Head of caudate nucleus (tissue), 42 donors: ENCODE measurements at places on chromosomes 3 and 15.

GRCh38 chr3:10361375-10361774 is 40.5 kb upstream of the SEC13 start:
- DNase-seq, result no peak

DNA sequence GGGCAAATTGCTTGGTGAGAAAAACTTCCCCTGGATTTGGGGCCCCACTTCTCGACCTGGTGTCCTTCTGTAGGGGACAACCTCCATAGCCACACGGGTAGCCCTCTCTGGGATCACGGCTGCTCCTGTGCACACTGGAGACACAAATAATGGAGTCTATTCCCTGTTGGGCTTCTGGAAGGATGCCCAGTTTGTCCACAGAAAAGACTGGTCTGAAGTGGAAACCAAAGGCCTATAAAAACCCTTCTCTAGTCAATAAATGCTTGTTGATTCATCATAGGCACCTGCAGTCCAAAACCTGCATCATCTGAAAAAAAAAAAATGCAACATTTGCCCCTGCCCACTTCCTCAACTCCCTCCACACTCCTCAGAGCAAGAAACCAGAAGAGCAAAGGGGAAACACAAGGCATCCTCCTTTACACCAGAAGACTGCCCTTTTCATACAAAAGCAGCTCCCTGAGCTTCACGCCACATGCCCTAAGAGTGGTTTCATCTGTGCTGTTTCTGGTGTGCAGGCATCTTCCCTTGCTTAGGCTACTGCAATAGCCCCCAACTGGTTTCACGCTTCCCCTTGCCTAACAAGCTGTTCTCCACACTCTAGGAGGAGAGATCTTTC is 36.3 kb downstream of the SRGAP3 start:
- no peak for DNase-seq

GRCh38 chr15:74789171-74789631 is 7.3 kb downstream of the CSK start:
- no peak for DNase-seq

- DNase-seq, result no peak
Measured at GRCh38 chr3:50574444-50574831, 5.1 kb downstream of the HEMK1 start.

DNA sequence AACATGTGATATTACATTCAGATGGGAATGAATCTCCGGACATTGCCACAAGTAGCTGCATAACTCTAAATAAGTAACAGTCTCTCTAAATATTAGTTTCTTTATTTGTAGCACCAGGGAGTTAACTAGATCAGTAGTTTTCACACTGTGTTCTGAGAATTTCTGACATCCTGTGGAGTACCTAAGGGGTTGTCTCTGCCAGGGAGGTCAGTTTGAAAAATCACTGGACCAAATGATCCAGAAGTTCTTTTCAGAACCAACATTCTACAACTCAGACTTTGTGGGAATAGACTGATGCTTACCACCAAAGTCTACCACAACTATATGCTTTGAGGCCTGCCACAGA is 9.0 kb upstream of the ILDR1 start:
- DNase-seq, result no peak

DNA sequence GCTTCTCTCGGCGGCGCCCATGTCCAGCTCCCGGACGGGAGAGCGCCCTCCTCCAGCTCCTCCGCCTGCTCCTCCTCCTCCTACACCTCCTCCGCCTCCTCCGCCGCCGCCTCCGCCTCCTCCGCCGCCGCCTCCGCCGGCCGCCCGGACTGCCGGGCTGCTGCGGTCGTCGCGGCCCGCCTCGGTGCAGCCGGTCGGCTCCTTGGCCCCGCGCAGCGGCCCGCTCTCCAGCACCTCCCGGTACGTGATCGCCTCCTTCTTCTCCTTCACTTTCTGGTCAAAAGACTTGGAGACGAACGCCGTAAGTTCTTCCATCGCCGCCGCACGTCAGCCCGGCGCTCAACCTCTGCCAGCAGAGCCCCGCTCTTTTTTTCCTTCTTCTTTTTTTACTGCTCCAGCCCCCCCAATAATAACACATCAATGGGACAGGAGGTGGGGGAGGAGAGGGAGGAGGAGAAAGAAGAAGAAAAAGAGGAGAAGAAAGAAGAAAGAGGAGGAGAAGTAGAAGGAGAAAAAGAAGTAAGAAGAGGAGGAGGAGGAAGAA is 438 bp downstream of the SHOX2 start:
- DNase-seq, result no peak

DNA sequence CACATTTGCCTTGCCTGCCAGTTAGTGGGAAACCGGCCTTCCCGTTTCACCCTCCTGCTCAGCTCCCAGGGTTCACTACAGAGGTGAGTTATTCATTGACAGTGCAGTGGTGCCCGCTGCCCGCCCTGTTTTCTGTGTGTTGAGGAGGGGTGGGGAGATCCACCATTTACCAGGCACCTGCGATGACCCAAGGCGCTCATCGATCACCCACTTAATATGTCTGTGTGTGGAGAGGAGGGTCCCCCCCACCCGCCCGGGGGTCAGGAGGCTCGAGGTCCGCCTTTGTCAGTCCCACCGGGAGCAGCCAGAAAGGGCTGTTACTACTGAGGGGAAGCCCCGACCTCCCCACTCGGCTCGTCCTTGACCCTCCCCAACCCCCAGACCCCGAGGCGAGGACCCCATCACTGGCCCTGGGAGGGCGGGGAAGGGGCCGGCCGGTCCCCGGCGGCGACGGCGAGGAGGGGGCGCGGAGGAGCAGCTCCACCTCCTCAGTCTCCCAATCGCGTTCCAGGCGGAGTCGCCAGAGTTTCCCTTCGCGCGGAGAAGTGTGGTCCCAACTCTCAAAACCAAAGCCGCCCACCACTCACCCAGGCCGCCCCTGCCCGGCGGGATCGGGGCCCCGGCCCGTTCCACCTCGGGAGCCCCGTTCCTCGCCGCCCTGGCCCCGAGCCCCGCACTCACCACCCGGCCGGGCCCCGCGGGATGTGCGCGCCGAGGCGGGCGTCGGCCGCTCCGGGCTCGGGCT is 1.1 kb downstream of the PLXNB1 start:
- peak; percentile 40 for DNase-seq

DNA sequence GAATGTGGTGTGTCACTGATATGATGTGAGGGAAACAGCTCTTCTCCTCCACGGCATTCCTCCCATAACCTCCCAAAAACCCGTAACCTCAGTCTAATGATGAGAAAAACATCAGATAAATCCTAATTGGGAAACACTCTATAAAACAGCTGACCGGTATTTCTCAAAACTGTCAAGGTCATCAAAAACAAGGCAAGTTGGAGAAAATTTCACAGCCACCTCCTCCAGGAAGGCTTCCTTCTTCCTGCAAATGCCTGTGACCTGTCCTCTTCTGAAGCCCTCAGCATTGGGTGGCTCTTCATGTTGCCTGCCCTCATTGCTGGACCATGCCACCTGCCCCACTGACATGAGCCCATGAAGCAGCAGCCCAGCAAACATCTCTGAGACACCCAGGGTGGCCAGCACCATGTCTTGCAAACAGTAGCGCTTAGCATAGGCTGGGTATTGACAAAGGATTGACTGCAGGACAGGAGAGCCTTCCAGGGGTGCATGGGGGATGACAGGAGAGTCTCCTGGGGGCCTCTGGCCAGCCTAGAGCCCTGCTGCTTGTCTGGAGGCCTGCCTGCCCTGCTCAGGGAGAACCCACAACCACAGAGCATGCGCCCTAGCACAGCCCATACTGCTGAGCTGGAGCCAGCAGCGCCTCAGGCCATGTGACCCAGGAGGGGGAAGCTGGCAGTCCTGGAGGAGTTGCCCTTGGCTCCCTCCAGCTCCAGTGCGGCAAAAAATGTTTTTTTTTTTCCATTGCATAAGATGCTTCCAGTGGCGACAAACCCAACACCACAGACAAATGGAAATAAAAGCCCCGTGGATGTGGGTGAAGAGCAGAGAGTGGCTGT is 49.7 kb downstream of the XXYLT1 start:
- DNase-seq, result no peak

DNA sequence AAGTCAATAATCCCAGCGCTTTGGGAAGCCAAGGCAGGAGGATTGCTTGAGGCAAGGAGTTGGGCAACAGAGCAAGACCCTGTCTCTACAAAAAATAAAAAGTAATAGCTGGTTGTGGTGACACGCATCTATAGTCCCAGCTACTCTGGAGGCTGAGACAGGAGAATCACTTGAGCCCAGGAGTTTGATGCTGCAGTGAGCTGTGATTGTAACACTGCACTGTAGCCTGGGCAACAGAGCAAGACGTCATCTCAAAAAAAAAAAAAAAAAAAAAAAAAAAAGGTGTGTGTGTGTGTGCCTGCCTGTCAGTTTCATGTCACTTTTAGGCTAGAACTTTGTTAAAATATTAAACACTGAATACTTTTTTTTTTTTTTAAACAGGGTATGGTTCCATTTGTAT is 28.4 kb downstream of the DNAJC19 start:
- peak; percentile 21 for DNase-seq

GRCh38 chr3:30607032-30607833 is 832 bp downstream of the TGFBR2 start:
- peak; percentile 66 for DNase-seq

DNA sequence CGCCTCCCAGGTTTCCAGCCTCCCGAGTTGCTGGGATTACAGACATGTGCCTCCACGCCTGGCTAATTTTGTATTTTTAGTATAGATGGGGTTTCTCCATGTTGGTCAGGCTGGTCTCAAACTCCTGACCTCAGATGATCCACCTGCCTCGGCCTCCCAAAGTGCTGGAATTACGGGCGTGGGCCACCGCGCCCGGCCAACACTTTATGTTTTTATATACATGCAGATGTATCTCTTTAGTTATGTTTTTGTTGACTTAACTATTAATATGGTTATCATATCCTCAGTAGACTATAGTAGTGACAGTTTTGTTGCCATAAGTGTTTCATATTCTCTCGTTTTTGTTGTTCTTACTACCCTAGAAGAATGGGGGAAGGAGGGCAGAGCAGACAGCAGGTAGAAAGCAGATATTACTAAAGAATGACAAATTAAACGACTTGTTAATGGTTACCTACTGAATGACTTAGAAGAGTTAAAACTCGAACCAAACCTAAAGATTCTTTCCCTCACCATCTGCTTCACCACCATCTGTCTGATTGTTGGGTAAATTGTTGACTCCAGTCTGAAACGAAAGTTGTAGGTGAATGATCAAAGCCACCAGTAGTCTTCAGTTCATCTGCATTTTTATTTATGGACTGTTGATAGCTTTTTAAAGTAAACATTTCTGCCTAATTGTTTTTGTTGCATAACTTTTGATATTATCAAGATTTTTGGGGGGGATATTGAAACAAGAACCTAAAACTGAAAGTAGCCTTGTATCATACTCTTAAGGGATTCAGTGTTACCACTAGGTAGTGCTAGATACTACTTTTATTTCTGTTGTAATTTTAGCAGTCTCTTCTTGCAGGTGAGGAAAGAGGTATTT is 89.3 kb downstream of the RASA2 start:
- DNase-seq, result no peak

GRCh38 chr3:105118905-105119304 is 247.8 kb upstream of the ALCAM start:
- DNase-seq, result no peak

DNA sequence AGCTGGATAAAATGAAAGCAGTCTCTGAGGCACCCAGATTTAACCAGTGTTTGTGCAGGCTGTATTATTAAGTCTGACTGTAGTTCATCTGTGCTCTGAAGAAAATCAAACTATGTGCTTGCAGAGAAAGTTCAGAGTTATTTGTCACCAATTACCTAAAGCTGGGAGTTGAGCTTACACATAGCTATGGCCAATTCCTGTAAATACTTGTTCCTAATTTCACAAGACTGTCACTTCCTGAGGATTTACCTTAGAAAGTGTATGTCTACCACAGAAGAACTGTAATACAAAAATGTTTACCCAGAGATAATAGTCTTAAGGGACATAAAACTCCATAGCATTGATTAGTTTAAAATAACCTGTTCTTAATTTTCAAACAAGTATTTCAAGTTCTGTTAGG is 628.4 kb upstream of the TGFBR2 start:
- no peak for DNase-seq

GRCh38 chr3:72164635-72164978 is 379.7 kb upstream of the PROK2 start:
- DNase-seq, result no peak

DNA sequence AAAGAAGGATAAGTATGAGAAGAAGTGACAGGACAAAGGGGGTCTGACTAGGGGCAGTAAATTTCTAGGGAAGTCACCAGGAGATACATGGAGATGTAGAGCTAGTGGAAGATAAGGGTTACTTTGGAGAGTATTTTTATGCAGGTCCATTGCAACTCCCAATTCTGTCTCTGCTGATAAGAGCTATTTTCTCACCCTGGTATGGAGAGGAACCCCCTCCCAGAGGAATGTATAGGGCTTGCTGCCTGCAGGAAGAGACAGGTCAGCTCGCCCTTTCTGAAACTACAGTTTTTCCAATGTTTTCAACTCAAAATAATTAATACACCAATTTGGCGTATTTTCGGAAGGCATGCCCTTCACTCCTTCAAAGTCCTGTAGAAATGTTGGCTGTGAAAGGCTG is 11.4 kb upstream of the CORO2B start:
- no peak for DNase-seq

DNA sequence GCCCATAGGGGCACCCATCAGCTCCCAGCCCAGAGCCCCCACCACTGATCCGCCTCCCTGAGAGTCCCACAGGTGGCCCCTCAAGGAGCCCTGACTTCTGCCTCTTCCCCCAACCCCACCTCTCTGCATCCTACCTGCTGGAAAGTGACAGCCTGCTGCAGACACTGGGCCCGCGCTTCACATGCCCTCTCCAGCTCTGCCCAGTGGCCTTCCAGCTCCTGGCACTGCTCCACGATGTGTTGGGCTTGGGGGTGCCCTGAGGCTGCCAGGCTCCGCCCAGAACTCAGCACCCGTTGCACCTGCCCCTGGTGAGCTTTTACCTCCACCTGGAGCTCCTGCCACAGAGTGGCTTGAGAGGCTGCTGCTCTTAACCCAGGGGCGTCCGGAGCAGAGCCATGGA is 20.1 kb downstream of the SPTBN5 start:
- no peak for DNase-seq

DNA sequence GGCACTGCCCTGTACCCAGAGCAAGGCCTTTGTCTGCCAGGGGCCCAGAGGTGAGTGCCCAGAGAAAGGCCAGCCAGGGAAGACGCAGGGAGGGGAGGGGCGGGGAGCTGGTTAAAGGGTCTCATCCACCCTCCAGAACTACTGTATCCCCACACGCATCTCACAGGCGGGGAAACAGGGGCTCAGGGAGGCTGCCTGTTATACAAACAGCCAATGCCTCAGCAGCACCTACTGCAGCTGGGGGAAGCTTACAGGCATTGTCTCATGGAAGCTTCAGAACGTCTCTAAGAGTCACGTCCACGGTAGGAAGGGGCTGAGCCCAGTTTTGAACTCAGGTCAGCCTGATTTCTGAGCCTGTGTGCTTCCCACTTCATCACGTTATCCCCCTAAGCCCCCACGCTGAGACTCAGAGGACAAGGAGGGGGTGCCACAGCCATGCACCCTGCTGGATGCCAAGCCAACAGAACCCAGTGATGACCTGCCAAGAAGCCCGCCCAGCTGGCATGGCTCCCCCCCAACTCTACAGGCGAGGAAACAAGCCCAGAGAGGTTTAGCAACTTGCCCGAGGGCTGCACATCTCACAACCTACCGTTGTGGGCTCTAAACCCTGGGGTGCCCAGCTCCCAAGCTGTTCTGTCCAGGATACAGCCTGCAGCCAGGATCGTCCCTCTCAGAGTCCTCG is 54.5 kb downstream of the IQSEC1 start:
- no peak for DNase-seq

- no peak for DNase-seq
Measured at GRCh38 chr3:155233213-155233612, 60.3 kb downstream of the STRIT1 start.

GRCh38 chr3:177468331-177468730 is 271.0 kb upstream of the TBL1XR1 start:
- DNase-seq, result no peak

- no peak for DNase-seq
Measured at GRCh38 chr15:76772776-76773175, 132.4 kb downstream of the SCAPER start.
